CD4-positive, alpha-beta memory T cell (primary cell): ENCODE measurements at places on chromosomes 2 and 18. TPM values are rescaled to one million over a fixed set of nuclear protein-coding genes. Genes with fewer than 3 reads are reported as not detected.

Gene FKBP1B
- 0.58 TPM for total RNA-seq

Gene NEU4
- total RNA-seq = 0.14 TPM

DNA sequence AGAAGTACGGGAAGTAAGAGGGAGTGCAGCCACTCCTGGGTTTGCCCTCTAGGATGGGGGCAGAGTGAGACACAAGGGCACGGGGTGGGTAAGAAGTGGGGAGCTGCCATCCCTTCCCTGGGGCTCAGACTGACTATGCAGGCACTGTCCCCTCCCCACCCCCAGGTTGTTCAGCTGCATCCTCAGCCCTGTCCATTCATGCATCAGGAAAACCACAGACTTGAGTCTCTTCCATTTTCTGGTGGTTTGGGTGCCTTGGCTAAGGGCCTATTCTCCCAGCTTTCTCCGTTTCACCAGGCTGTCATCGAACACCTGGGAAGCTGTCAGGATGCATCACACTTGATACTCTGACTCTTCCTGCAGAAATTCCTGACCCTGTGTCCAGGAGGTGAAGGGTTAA, 111.9 kb downstream of the TFCP2L1 start:
- no peak for DNase-seq

DNA sequence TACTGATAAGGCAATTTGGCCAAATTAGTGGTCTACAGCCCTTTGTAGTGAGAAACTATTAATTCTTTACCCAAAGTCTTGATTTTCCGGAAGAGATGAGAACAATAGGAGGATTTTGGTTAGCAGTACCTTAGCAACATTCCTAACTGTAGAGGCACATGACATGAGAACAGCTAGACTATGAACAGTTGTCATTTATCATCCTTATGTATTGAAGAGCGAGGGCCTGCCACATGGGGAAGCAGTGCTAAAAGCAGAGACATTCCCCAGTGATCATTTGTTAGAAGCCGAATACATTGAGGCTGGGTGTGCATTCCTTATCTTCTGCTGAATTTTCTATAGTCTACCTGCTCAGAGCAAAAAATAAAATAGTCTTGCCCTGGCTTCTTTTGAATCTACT, 65.2 kb downstream of the RBBP8 start:
- no peak for DNase-seq

Gene SERPINB7
- not detected for total RNA-seq

Gene HES6
- total RNA-seq = 0.67 TPM

- DNase-seq = no peak
These were observed 34.5 kb downstream of the RPL31 start for GRCh38 chr2:101036562-101036961.

DNA sequence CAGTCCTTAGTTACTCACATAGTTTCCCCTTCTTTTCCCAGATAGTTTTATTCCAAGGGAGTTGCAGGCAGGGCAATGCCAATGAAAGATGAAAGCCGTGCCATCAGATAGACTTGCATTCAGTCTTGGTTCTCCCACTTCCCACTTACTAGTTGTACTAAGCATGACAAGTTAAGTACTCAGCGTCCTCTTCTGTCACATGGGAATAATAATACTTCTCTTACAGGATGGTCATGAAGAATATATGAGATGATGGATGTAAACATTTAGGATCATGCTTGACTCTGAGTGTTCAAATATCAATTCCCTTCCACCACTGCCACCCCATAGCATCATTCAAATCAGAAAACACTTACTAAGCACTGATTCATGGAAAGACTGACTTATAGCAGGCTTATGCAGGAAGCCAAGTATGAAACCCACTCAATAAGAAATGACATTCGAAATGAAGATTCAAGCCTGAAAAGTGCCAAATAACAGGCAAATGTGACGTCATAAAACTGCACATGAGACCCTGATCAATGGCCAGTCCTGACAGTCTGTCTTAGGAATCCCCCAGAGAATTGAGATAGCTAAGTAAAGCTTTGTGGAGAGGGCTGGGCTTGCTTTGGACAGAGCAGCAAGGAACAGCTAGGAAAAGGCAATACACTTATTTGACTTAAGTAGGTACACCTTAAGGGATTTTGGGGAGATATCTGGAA, 11.1 kb upstream of the EVA1A start:
- no peak for DNase-seq

Gene KIAA2012
- total RNA-seq = not detected

Gene VAMP5
- 25.6 TPM for total RNA-seq

DNA sequence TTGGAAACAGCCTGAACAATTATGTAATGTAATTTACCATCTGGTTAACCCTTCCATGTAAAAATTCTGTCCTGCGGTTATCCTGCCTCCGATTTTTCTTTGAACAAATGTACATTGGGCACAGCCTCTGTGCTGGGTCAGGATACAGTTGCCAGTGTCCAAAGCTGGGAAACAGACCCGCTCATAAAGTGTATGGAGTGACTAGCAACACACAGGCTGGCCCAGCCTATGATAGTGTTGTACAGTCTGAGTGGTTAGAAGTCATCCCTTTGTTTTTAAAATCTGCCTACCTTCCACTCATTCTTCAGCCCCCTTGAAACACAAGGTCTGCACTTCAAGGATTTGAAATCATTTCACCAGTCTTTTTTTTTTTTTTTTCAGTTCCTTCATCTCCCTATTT, 50.1 kb downstream of the FEZ2 start:
- DNase-seq = no peak

- no peak for DNase-seq
These were observed at the start of gene PLCD4 for GRCh38 chr2:218607436-218608115. Gene PLCD4, plus strand, starts transcription at chr2:218607899. Its CDS starts 7,841 bp downstream, at chr2:218615740.

Gene CXCR1
- not detected for total RNA-seq

Gene PAX8
- 1.7 TPM for total RNA-seq

- DNase-seq = no peak
These were observed 67.4 kb downstream of the KCTD18 start for GRCh38 chr2:200442471-200442870.

Gene RAB27B
- total RNA-seq = 3.1 TPM

Gene DOK6
- total RNA-seq = not detected

DNA sequence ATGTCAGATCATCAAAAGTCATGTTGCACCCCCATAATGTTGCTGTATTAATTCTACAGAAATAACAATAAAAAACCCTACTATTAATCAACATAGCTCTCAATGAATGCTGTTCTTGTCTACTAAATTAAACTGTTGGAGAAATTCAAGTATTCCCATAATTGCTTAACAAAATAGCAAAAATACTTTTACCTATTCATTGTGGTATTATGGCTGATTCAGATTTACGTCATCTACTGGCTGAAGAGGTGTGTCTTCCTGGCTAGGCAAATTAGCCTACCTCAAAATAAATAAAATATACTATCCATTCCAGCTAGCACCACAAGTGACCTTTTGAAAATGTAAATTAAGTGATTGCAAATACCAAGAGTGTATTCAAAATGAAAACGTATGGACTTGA, 249.4 kb downstream of the MEIS1 start:
- DNase-seq = no peak

Gene RBM45
- 28.0 TPM for total RNA-seq

- DNase-seq = no peak
These were observed 3.5 kb downstream of the MXD1 start for GRCh38 chr2:69918401-69918800.

Gene GNAL
- 0.26 TPM for total RNA-seq

Gene IL1R2
- not detected for total RNA-seq

Gene SLC38A11
- not detected for total RNA-seq

Gene LHCGR
- not detected for total RNA-seq

Gene MREG
- total RNA-seq = 7.4 TPM

GRCh38 chr2:147017951-147018645, 826.7 kb upstream of the ACVR2A start:
- no peak for DNase-seq

Gene MDH1
- 93.8 TPM for total RNA-seq

Gene OTOS
- total RNA-seq = not detected

GRCh38 chr2:71905205-71905604, 242.5 kb downstream of the CYP26B1 start:
- no peak for DNase-seq

GRCh38 chr2:43178602-43179542, 47.5 kb downstream of the ZFP36L2 start:
- no peak for DNase-seq

GRCh38 chr2:38074058-38074763, 1.7 kb downstream of the CYP1B1 start:
- no peak for DNase-seq

Gene EVX2
- total RNA-seq = not detected

Gene DCDC2C
- total RNA-seq = not detected

GRCh38 chr18:53268455-53268854, 928.5 kb downstream of the DCC start:
- no peak for DNase-seq
